ENCODE measurements at places on chromosomes 12 and 14.
A peak's percentile ranks its signal among the peaks of the same experiment; 100 is the strongest.

- peak; percentile 73 for DNase-seq
Observed at GRCh38 chr12:120534703-120535655, 823 bp downstream of the RNF10 start.

DNA sequence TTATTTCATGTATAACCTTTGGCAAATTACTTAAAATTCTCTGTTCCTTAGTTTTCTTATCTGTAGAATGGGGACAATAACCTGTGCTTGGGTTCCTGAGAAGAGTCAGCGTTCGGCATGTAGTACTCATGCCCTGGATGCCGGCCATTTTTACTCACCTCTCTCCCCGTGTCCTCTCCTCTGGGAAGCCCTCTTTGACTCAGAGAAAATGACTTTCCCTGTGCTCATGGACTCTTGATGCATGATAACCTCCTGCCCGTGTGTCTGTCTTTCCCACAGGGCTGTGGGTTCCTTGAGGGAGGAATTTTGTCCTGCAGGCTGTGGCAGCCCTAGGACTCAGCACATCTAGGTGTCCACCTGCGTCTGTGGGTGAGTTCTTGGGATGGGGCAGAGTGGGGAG is 5.8 kb upstream of the C1RL start:
- DNase-seq = no peak

DNA sequence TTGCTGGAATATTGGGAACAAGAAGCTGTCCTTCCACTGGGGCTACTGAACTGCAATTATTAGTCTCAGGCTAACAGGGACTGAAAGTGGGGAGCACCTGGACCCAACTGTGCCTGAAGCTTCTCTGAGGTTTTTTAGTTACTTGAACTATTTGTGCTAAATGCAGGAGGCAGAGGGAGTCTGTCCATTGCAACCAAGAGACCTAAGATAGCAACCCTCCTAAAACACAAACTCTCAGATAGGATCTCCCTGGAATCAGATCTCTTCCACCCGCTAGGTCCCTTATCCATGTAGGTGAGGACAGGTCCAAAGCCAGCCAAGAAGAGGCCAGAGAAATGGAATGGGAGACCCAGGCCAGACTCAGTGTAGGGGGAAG is 58.1 kb downstream of the NCOR2 start:
- DNase-seq = no peak

DNA sequence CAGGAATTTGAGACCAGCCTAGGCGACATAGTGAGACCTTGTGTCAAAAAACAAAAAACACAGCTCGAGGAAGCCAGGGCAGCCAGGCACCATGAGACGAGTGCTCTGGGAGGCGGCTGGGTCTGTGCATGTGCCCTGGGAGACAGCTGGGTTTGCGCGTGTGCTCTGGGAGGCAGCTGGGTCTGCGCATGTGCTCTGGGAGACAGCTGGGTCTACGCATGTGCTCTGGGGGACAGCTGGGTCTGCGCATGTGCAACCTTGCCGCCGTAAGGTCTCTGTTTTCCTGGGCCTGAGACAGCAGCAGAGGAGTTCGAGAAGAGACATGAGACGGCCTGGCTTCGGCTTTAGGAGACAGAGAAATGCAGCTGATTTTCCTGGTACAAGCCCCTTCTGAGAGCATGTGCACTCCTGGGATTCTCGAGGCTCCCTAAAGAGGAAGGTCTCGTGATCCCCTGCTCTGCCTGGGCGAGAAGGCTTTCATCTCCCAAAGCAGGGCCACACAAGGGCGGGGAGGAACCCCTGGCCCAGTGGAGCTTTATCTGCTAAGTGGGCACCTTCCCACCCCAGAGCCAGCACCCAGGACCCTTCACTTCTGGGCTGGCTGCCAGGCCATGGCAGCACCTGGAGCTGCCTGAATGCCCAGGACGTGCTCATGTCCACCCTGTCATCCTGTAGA is 3.5 kb upstream of the BDKRB1 start:
- DNase-seq = no peak

DNA sequence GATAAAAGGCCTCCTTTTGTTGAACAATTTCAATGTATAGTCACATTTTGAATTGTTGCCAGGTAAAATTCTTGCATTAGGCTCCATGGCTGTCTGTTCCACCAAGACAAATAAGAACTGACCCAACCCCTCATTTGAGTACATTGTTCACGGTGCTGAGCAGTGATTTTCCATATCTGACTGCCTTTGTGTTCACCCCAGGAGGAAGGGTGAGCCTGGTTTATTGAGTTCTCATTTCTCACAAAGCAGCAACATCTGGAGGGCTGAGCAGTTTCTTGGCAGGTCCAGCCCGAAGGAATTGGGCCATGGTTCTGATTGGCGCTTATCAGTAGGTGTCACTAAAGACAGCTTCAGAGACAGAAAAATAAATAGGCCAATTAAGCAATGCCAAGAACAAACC is 149.1 kb downstream of the BMP4 start:
- no peak for DNase-seq

DNA sequence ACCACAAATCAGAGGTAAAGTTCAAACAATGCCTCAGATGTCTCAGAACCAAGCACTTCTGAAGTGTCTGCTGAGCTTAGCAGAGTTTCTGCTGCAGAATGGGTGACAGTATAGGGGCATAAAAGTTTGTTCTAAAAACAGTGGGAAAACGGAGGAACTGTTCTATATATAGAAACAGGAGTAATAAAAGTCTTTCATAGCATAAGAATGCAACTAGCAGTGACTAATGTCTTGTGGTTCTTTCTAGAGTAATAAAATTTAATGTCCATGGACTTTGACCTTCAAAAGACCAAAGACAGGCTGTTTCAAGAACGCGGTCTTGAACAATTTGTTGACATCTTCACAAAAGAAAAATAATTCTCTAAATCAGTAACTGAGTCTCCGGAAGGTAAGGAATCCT is 107.5 kb upstream of the FAR2 start:
- no peak for DNase-seq

- DNase-seq = no peak
Observed at GRCh38 chr14:95951359-95951758, 74.7 kb downstream of the TUNAR start.

DNA sequence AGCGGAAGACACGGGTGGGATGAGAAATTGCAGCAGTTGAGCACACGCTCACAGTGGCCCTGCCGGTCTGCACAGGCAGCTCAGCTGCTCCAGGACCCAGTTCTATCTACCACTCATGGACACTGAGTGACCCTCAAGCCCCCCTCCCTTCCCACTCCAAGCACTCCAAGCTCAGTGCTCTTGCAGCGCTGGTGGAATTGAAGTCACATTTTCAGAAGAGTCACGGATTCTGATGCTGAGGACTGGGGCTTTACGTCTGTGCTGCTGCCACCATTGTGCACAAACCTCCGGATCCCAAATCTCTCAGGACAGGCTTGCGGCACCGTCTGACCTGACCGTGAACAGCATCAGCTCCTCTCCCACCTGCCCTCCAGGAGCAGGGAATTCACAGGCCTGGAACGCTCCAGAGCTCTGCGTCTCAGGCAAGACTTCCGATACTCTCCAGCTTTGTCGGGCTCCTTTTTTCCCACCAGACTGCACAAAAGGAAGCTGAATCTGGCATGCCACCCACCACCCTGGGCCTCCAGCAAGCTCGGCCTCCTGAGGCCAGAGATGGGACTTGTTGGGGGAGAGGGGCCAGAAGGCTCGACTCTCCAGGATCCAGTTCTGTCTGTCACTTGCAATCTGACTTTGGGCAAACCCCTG is 213.1 kb upstream of the RTL1 start:
- DNase-seq = no peak

DNA sequence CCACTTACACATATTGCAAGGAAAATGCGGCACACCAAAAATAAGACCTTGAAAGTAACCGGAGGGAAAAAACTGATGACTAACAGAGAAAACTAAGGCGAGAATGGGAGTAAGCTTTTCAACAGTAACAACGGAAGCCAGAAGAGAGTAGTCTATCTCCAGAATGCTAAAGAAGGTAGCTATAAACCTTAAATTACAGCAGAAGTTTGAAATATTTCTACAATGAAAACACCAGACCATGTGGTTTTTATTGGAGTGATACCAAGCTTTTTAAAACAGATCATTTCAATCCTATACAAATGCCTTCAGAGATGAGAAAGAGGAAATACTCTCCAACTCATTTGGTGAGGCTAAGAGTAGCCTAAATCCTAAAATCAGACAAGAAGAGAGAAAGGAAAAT is 209.5 kb downstream of the ANO6 start:
- no peak for DNase-seq

DNA sequence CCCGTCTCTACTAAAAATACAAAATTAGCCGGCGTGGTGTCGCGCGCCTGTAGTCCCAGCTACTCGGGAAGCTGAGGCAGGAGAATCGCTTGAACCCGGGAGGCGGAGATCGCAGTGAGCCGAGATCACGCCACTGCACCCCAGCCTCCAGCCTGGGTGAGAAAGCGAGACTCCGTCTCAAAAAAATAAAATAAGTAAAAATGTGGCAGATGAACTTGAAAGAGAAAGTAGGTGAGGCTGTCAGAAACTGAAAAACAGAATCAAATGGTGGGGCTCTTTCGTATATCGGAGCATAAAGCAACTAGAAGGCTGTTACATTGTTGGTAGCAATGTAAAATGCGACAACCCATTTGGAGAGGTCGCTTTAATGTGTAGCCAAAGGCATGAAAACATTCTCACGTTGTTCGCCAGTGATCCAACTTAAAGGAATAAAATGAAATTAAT is 767 bp upstream of the CCNT1 start:
- DNase-seq = peak; percentile 54

DNA sequence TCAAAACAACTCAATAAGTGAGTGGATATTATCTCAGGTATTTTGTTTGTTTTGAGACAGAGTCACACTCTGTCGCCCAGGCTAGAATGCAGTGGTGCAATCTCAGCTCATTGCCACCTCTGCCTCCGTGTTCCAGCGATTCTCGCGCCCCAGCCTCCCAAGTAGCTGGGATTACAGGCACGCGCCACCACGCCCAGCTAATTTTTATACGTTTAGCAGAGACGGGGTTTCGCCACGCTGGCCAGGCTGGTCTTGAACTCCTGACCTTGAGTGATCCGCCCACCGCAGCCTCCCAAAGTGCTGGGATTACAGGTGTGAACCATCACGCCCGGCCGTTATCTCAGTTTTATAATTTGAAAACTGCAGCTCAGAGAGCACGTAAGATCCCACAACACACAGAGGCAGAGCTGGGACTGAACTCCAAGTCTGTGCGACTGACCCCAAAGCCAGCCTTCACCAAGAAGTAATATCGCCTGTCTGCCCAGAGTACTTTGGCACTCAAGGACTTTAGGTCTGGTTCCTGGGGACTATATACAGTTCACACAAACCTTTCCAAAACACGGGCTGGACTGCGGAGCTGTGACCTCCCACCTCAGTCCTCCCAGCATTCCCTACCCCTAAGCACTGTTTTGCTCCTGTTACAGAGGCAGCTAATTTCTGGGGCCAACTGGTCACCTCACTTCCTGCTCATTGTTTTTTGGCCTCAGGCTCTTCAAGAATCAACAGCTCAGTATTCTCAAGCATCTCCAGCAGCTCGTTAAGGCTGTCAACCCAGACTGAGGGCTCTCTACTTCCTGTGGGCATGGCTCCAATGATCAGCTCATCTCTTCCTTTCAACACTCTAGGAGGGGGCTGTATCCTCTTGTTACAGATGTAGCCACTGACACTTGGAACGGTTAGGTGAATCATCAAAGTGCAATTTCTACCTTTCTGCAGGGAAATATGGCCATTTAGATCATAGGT is 22.5 kb downstream of the TESC start:
- DNase-seq = no peak

GRCh38 chr12:9725213-9725870 is 7.6 kb downstream of the CLECL1 start:
- DNase-seq = no peak

- peak; percentile 80 for DNase-seq
Observed at GRCh38 chr14:61662437-61663311, 32.6 kb upstream of the HIF1A start.

DNA sequence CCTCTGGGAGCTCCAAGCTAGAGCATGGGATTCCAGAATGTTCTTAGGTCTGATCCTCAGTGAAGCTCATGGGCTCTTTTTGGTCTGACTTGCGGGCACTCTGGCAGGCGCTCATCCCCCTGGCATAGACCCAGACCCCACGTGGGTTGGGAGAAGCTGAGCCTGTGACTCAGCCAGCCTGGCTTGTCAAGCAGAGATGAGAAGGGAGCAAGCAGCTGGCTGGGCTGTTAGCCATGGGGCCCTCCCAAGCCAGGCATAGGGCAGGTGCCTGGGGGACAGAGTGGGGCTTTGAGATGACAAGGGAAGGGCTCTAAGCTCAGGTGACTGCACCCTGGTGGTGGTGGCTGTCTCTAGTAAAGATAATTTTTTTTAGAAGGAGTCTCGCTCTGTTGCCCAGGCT is 80.3 kb upstream of the NOS1 start:
- no peak for DNase-seq

DNA sequence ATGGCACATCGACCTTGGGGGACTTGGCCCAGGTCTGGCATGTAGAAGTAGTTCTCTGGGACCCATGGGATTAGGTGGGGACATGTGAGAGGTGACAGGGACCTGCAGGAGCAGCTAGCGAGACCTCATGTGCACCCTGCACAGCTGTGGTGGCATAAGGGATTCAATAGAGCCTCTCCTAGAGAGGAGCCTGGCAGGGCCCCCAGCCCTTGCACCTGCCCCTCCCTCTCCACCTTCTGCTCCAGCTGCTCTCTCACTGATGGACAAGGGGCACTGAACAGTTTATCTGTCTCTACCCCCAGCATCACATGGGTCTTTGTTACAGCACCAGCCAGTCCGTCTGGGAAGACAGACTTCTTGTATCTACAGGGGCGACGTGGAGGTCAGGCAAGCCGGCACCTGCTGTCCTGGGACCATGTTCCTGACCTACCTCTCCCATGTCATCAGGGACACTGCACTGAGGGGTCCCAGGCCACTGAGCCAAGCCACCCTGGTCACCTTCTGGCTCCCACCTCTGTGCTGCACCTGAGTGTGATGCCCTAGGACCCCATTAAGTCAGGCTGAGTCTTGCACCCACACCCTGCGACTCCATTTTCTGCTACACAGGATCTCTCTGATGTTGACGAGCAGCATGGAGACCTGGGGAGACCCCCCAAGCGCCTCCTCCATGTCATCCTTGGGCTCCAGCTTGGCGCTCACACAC is 32.6 kb downstream of the DDX11 start:
- no peak for DNase-seq

GRCh38 chr12:123118497-123118896 is 32.4 kb downstream of the PITPNM2 start:
- no peak for DNase-seq

DNA sequence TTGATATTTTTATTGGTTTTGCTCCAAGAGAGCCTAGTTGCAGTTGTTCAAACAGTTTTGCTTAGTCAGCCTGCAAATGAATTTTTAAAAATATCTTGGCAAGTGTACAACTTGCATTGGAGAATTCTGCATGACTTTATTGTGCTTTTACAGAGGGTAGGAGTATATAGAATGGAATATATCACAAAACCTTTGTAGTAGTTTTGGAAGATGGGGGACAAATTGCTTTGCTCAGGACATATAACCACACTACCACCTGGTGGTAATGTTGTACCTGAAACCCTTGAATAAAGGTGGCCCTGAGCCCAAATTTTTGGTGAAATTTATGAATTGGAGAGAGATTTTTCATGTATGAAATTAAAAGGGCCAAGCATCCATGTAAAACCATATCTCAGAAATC is 645.2 kb downstream of the MED13L start:
- DNase-seq = no peak

- no peak for DNase-seq
Observed at GRCh38 chr14:65804439-65805112, 392.0 kb downstream of the FUT8 start.
